ENCODE measurements at places on chromosomes 4 and X. TPM values are rescaled to one million over a fixed set of nuclear protein-coding genes. Genes with fewer than 3 reads are reported as not detected.

GPRASP1 gene
- total RNA-seq: 1.6 TPM

RNF212 gene
- total RNA-seq: 3.2 TPM

TEX13C gene
- total RNA-seq: not detected

TBC1D8B gene
- 0.35 TPM for total RNA-seq

ANOS1 gene
- total RNA-seq: 0.02 TPM

PHKA1 gene
- 0.87 TPM for total RNA-seq

NWD2 gene
- total RNA-seq: not detected

CT45A2 gene
- not detected for total RNA-seq

TMPRSS11F gene
- total RNA-seq: not detected

ANXA10 gene
- total RNA-seq: not detected

SMPX gene
- total RNA-seq: not detected

ASMT gene
- not detected for total RNA-seq

RHOH gene
- 137 TPM for total RNA-seq

CPEB2 gene
- 19.7 TPM for total RNA-seq

PDE5A gene
- 0.21 TPM for total RNA-seq

NDP gene
- not detected for total RNA-seq

ATP5ME gene
- total RNA-seq: 183 TPM

ADD1 gene
- total RNA-seq: 266 TPM

TACC3 gene
- 301 TPM for total RNA-seq

SOD3 gene
- total RNA-seq: not detected

RTL9 gene
- total RNA-seq: not detected

TMSB15C gene
- 4.4 TPM for total RNA-seq

RAB39B gene
- total RNA-seq: 8.7 TPM

SNX12 gene
- 41.8 TPM for total RNA-seq

ASB9 gene
- total RNA-seq: 0.44 TPM

NEUROG2 gene
- total RNA-seq: not detected

ETDA gene
- total RNA-seq: not detected

FAT4 gene
- total RNA-seq: not detected

USP17L19 gene
- not detected for total RNA-seq

TMEM35A gene
- total RNA-seq: not detected

SPANXN3 gene
- not detected for total RNA-seq

CT83 gene
- not detected for total RNA-seq

COL25A1 gene
- not detected for total RNA-seq

CCNA2 gene
- total RNA-seq: 143 TPM

FREM3 gene
- not detected for total RNA-seq

ODAM gene
- not detected for total RNA-seq

NCAPG gene
- total RNA-seq: 102 TPM

ADAM29 gene
- total RNA-seq: not detected

FDCSP gene
- total RNA-seq: not detected
